ENCODE measurements at places on chromosomes 16 and 17. TPM values are rescaled to one million over a fixed set of nuclear protein-coding genes. Genes with fewer than 3 reads are reported as not detected.

The MT1G gene
- total RNA-seq, result 1.3 TPM

The MEAK7 gene
- total RNA-seq, result 5.0 TPM

The MEIOC gene
- total RNA-seq, result not detected

The MC1R gene
- total RNA-seq, result 1.1 TPM

DNA sequence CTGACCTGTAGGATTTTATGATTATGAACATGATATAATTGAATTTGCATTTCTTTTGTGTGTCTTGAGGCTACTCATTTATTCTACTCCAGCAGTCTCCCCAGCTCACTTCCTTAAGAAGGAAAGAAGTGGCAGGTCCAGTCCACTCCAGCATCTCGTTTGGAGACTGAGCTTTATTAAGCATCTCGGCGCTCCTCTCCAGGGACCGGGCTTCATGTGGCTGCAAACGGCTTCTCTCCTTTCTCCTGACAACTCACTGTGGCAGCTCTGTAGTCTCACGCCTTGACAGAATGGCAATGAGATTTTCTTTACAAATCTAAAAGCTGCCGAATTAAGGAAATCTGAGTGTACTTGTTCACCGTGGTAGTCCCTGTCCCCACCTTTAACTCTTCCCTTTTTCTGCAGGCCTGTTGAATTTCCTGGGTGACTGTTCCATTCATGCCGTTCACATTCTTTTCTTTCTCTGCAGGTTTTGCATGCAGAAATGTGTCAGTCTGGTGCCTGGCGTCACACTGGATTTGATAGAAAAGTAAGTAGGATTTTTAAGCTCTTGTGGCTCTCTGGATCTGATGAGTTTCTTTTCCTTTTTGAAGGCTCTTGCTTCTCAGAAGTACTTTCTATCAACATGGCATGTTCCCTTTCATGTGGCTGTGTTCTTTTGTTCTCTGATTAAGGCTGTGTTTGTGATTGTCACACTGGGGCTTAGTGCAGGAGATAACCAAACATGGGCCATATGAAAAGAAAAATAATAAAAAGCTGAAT is 200.5 kb upstream of the CHMP6 start:
- DNase-seq, result no peak

DNA sequence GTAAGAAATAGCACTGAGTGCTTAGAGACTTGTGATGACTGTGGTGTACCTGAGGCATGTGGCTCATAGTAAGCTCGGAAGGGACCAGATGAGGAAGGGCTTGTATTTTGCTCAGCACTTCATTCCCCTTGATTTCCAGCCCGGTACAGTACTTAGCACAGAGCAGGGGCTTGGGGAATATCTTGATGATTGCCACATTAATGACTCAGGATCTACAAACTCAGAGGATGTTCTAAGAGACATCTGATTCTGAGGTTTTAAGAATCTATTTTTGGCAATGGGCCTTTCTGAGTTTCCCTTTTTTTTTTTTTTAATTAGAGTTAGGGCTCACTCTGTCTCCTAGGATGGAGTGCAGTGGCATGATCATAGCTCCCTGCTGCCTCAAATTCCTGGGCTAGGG is 9.1 kb downstream of the ASPHD1 start:
- DNase-seq, result no peak

GRCh38 chr17:57782647-57783337 is 37.7 kb upstream of the CCDC182 start:
- no peak for DNase-seq

GRCh38 chr17:77489239-77489892 is 348.6 kb downstream of the SEC14L1 start:
- no peak for DNase-seq

GRCh38 chr17:9855036-9855435 is 29.3 kb downstream of the GLP2R start:
- no peak for DNase-seq

DNA sequence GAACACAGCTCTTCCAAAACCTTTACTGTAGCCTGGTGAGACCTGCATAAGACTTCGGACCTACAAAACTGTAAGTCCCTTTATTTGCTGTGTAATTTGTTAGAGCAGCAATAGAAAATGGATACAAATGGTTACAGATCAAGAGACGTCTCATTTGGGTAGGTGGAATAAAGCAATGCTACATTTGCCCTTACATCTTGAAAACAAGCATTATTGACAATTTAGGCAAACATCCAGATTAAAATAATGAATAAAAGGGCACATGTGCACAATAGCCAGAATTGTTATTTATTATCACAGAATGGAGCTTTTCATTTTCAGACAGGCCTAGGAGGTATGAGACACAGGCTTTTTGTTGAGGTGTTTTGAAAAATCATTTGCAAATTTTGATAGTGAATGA is 222.2 kb upstream of the CPHXL start:
- no peak for DNase-seq

DNA sequence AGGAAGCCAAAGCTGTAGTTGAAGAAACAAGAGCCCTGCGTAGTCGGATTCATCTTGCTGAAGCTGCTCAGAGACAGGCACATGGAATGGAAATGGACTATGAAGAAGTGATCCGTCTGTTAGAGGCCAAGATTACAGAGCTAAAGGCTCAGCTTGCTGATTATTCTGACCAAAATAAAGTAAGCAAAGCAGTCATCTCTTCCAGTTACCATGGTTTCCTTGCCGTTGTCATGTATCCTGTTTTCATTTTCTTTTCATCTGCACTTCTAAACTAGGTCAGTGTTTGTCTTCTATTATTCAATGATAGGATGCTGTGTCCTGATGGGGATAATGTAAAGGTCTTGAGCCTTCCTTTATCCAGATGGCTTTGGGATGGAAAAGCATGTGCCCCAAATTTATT is 104.3 kb downstream of the STXBP4 start:
- DNase-seq, result no peak

- no peak for DNase-seq
Measured at GRCh38 chr17:83106913-83107655, 27.7 kb downstream of the METRNL start.

Data from Right ventricle myocardium superior (tissue), 1 donor.